ENCODE measurements at places on chromosomes 16 and 17.

GRCh38 chr17:38598536-38598935 is 7.2 kb downstream of the SRCIN1 start:
- DNase-seq: no peak

GRCh38 chr17:1649844-1650501 is at the start of gene RILP:
RILP (minus strand) TSS chr17:1649866; CDS start chr17:1649804, 62 bp downstream.
- no peak for DNase-seq

DNA sequence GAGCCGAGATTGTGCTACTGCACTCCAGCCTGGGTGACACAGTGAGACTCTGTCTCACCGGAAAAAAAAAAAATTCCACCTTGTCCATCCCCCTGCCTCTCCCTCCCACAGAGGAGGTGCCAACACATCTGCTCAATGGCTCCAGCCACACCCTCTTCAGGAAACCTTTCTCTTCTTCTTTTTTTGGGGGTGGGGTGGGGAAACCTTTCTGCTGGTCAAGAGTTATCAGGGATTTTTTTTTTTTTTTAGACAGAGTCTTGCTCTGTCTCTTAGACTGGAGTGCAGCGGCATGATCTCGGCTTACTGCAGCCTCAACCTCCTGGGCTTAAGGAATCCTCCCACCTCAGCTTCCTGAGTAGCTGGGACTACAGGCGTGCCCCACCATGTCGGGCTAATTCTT is 18.7 kb downstream of the TNS4 start:
- DNase-seq: no peak

DNA sequence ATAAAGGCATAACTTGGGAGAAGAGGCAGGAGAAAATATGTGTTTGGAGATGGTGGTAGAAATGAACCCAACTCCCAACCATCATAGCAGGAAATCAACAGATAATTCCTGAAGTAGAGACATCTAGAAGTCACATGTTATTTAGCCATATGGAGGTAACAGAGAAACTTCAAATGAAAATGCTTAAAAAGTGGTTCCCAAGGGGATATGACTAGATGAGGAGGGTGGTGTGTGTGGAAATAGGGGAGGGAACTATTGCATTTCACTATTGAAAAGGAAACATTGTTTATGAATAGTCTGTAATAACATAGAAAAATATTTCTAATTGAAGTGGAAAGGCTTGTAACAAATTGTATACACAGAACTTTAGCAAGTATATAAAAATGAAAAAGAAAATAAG is 412.0 kb downstream of the SHISA9 start:
- no peak for DNase-seq

DNA sequence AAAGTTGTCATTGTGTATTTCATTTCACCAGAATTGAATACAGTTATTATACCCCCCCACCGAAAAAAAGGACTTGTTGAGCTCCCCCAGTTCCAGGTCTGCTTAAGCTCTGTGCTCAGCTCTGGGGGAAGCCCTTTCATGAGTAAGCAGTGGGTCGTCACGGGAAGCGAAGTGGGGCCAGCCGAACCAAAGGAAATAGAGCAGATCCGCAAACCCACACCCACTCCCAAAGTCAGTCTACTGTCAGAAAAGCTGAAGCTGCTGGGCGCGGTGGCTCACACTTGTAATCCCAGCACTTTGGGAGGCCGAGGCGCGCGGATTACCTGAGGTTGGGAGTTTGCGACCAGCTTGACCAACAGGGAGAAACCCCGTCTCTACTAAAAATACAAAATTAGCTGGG is 50.1 kb downstream of the PECAM1 start:
- DNase-seq: no peak

GRCh38 chr16:68384288-68385161 is 63.8 kb downstream of the SMPD3 start:
- no peak for DNase-seq

DNA sequence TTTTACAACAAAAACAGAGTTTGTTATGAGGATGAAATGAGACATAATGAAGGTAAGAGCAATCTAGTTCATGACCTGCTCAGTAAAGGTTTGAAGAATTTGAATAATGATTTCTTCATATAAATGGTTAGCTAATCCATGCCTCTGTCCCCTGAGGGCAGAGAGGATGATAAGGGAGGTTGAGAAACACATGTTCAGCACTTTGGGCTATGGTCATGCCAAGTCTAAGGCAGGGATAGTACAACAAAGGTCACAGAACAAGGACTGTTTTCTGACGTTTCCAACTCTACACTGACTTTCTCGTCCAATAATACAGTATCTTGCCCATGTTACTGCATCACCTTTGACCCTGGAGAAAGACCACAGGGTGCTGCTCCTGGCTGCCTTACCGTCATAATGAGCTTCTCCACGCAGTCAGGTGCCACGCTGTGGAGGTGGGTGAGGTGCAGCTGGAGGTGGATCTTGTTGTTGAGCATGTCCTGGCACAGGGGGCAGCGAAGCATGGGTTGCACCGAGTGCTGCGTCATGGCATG is 236.7 kb downstream of the ZFHX3 start:
- no peak for DNase-seq

- no peak for DNase-seq
Measured at GRCh38 chr17:48646183-48647102, 20.3 kb upstream of the HOXB9 start.

- DNase-seq: no peak
Measured at GRCh38 chr17:79041041-79041570, 17.1 kb downstream of the C1QTNF1 start.
